MM.1S (cell line): ENCODE measurements at places on chromosomes 5 and 9.

DNA sequence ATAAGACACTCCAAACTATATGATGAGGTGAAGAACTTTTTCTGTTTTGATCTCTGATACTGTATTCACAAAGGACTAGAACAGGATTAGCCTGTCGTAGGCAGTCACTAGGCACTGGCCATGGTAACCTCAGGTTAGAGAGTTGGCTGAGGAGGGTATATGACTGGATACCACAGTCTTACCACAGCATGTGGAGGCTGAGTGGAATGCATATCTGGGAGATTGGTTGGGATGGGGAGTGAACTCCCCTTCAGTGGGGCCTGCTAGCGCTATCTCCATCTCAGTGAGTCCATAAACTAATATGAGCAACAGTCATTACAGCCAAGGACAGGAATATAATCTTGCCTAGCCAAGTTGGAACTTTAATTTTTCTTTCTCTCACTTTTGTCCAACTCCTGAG lies 339.1 kb downstream of the SPATA31D1 start:
- no peaks in the 10 kb centered on the region for H3K36me3 ChIP-seq
- H3K27ac ChIP-seq, result no peak overlapping the region
- H3K27me3 ChIP-seq, result no peaks in the 10 kb centered on the region
- no peaks in the 10 kb centered on the region for H3K4me1 ChIP-seq

DNA sequence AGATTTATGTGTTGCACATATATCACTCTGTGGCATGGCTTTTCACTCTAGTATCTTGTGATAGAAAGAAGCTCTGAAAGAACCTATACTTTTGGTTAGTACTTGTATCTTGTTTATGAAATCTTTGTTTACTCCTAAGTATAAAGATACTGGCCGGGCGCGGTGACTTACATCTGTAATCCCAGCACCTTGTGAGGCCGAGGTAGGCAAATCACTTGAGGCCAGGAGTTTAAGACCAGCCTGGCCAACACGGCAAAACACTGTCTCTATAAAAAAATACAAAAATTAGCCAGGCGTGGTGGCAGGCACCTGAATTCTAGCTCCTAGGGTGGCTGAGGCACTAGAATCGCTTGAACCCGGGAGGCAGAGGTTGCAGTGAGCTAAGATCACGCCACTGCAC lies 128.7 kb downstream of the FBXO38 start:
- no peaks in the 10 kb centered on the region for H3K27me3 ChIP-seq
- no peak for DNase-seq
- no peaks in the 10 kb centered on the region for H3K4me1 ChIP-seq
- no peak overlapping the region for H3K27ac ChIP-seq

DNA sequence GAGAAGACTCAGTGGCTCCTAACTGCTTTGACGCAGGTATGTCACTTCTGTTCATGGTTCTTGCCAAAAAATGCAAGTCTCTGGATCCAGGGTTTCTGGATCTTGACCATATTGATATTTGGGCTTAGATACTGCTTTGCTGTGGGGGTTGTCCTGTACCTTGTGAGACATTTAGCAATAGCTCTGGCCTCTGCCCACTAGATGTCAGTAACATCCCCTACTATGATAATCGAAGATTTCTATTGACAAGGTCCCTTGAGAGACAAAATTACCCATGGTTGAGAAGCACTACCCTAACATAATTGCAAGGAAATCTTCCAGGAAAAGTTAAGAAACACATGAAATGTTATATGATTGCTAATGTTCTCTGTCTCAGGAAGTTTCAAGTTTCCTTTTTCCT lies 285.4 kb downstream of the TMEM232 start:
- no peaks in the 10 kb centered on the region for H3K36me3 ChIP-seq
- H3K4me3 ChIP-seq, result no peak overlapping the region
- H3K27ac ChIP-seq, result no peak overlapping the region
- peaks cover 8% of the 10 kb centered on the region for H3K4me1 ChIP-seq
- DNase-seq, result peak; percentile 64
- no peaks in the 10 kb centered on the region for H3K27me3 ChIP-seq

GRCh38 chr9:110626101-110626829 lies 42.3 kb upstream of the MUSK start:
- H3K36me3 ChIP-seq, result no peaks in the 10 kb centered on the region
- DNase-seq, result no peak
- no peaks in the 10 kb centered on the region for H3K4me1 ChIP-seq

DNA sequence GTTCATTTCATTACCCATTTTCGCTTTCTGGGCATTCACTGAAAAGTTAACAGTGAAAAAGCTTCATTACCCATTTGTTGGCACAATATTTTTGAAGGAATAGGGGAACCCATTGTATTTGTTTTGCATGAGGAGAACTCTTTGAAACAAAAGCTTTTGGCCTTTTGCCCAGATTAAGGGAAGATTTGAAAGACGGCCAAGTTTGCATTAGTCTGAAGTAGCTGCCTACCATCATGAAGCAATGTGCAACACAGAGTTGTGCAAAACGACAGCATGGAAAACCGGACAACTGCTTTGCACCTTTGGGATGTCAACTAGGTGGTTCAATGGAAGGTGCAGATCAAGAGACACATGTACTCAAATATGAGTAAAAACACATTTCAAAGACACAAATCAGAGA lies 84.9 kb downstream of the TRPM3 start:
- H3K36me3 ChIP-seq, result no peaks in the 10 kb centered on the region
- no peaks in the 10 kb centered on the region for H3K27me3 ChIP-seq
- no peak for DNase-seq
- no peak overlapping the region for H3K4me3 ChIP-seq

DNA sequence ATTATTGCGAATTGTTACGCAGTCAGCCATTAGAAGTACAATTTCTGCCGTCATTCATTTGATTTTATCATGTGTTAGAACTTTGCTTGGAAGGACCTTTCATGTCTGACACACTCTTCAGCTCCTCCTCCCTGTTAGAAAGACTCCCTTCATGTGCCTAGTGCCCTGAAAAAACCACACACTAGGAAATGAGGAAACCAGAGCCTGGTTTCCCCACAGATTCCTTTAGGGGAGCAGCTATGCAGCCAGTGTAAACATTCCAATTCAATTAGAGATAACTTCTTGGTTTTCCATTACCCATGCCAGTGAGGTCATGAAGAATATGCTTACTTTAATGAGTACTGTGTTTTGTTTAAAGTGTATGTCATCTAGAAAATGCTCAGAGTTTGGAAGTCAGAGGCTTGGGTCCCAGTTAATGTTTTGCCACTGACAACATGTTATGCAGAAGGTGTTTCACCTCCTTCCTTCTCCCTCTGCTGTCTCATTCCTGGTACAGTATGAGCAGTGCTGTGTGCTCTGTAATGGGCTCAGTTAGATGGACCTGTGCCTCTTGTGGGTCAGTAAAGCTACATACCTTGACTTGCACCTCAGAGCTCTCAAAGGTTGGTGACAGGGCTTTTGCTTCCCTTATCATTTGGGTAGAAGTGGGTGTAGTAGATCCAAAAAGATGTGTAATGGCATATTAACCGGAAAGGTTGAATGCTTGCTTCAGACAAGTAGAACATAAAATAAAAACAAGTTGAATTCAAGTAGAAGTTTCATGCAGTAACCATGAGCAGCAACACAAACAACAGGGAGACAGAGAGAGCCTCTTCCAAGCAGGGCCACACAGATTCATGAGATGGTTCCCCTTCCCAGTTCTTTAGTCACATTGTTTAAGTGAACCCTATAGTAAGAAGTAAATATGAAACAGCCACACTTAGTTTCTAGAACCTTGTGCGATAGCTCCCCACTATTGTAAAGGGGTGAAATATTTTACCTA lies 52.6 kb upstream of the TNFAIP8 start:
- no peak overlapping the region for H3K27ac ChIP-seq
- no peaks in the 10 kb centered on the region for H3K27me3 ChIP-seq
- H3K36me3 ChIP-seq, result no peaks in the 10 kb centered on the region
- H3K4me3 ChIP-seq, result no peak overlapping the region

DNA sequence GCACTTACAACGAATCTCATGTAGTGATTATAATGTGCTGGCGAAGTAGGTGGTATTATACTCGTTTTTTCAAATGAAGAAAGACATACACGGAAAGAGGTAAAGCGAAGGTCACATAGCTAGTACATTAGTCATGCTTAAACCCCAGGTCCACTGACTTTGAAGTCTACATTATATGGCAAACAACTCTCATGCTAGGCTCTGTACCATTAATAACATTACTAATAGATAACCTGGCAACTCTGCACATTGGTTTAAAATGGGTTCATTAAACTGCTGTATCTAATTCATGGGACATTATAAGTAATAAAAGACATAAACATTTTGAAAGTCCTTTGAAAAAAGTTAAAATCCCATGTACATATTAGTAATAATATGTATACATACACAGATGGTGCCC lies 21.2 kb downstream of the FYB1 start:
- DNase-seq, result no peak
- no peaks in the 10 kb centered on the region for H3K27me3 ChIP-seq
- 0 out of 2 replicates have a peak, but pooled peaks cover under 1% of the 10 kb centered on the region for H3K4me1 ChIP-seq
- H3K27ac ChIP-seq, result no peak overlapping the region
- H3K4me3 ChIP-seq, result no peak overlapping the region

DNA sequence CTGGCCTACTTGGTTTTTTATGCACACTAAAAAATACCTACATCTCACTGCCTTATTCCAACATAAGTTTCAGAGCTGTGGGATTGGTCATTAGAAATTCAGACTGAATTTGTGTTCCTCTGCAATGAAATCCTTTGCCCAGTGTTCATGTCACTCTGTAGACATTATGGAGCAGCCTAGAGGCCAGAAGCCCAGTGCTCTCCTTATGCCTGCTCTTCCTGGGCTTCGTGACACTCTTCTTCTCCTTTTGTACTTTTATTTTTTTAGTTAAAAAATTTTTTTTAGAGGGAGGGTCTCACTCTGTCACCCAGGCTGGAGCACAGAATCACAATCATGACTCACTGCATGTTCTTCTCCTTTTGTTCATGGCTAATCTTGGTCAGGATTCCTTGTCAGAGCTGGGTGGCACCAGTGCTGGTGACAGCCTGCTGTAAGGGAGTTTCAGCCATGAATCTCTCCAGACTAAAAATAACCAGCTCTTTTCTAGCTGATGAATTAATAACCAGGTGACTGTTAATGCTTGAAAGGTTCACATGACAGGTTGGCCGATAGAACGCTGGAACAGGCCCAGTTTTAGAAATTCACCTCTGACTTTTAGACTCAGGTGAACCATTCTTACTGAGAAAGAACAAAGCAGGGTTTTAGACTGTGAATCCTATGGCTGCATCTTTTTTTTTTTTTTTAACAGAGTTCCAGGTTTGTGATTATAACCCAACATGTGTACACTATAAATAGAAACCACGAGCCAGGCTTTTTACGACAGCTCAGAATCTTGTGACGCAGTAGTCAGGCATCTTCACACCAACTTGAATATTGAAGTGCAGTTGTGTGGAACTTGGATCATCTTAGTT lies 34.1 kb upstream of the C5orf47 start:
- no peaks in the 10 kb centered on the region for H3K27me3 ChIP-seq
- peaks cover 47% of the 10 kb centered on the region for H3K36me3 ChIP-seq
- peak; percentile 23 for DNase-seq
- H3K27ac ChIP-seq, result peak overlapping the region; percentile 51; the same call in 1 of the 2 replicates
- no peak overlapping the region for H3K4me3 ChIP-seq

- no peak overlapping the region for H3K27ac ChIP-seq
- DNase-seq, result no peak
- no peak overlapping the region for H3K4me3 ChIP-seq
- H3K27me3 ChIP-seq, result no peaks in the 10 kb centered on the region
- no peaks in the 10 kb centered on the region for H3K4me1 ChIP-seq
- H3K36me3 ChIP-seq, result no peaks in the 10 kb centered on the region
These were observed 141.1 kb downstream of the ENC1 start for GRCh38 chr5:74499256-74500050.

GRCh38 chr9:27195191-27195590 lies 86.2 kb downstream of the TEK start:
- no peaks in the 10 kb centered on the region for H3K4me1 ChIP-seq
- no peak overlapping the region for H3K27ac ChIP-seq
- H3K36me3 ChIP-seq, result no peaks in the 10 kb centered on the region
- no peaks in the 10 kb centered on the region for H3K27me3 ChIP-seq
- no peak overlapping the region for H3K4me3 ChIP-seq

- peaks cover 15% of the 10 kb centered on the region for H3K4me1 ChIP-seq
- no peak overlapping the region for H3K4me3 ChIP-seq
- no peaks in the 10 kb centered on the region; the same call in none of the 2 replicates for H3K36me3 ChIP-seq
- DNase-seq, result no peak
- no peaks in the 10 kb centered on the region for H3K27me3 ChIP-seq
These were observed 26.1 kb downstream of the TNIP1 start for GRCh38 chr5:151054709-151055108.

DNA sequence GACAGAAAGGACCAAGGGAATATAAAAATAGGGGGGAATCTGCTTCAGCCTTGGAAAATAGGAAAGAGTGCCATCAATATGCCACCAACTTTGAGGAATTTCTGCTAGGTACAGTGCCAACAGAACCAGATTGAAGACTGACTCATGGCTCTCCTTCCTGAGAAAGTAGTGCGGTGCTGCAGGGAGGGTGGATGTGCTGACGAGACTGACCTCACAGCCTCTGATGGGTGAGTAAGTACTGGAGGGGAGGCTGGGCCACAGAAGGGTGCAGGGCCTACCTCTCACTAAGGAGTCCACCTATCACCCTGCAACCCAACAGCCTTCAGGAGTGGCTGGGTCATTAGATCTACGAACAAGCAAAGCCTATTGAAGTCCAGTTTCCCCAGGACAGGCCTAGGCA lies 187.6 kb downstream of the GABBR2 start:
- no peak overlapping the region for H3K27ac ChIP-seq
- no peaks in the 10 kb centered on the region for H3K27me3 ChIP-seq
- H3K4me1 ChIP-seq, result no peaks in the 10 kb centered on the region
- no peaks in the 10 kb centered on the region for H3K36me3 ChIP-seq
- no peak overlapping the region for H3K4me3 ChIP-seq

- no peaks in the 10 kb centered on the region for H3K36me3 ChIP-seq
- no peaks in the 10 kb centered on the region for H3K4me1 ChIP-seq
- no peak for DNase-seq
- H3K27ac ChIP-seq, result no peak overlapping the region
- no peaks in the 10 kb centered on the region for H3K27me3 ChIP-seq
These were observed 206.8 kb upstream of the ATP10B start for GRCh38 chr5:161058781-161059180.

GRCh38 chr5:92378966-92379611 lies 996.0 kb upstream of the ARRDC3 start:
- H3K36me3 ChIP-seq, result no peaks in the 10 kb centered on the region
- H3K4me1 ChIP-seq, result no peaks in the 10 kb centered on the region
- H3K27ac ChIP-seq, result no peak overlapping the region
- no peak for DNase-seq
- no peak overlapping the region for H3K4me3 ChIP-seq

- no peaks in the 10 kb centered on the region for H3K27me3 ChIP-seq
- DNase-seq, result no peak
- no peaks in the 10 kb centered on the region for H3K4me1 ChIP-seq
- no peak overlapping the region for H3K27ac ChIP-seq
- H3K36me3 ChIP-seq, result no peaks in the 10 kb centered on the region
These were observed 39.3 kb upstream of the CDH12 start for GRCh38 chr5:22892441-22892840.

DNA sequence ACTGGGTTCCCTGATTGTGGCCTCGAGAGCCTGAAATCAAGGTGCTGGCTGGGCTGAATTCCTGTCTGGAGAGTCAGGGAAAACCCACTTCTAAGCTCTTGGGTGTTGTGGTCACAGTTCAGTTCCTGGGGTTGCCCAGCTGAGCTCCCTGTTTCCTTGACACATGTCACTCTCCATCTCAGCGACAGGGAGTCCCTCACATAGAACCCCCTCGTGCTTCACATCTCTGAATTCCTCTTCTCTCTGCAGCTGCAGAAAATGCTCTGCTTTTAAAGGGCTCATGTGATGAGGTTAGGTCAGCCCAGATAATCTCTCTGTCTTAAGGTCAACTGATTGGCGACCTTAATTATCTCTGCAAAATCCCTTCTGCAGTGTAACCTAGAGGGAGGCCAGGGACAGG lies 53.5 kb upstream of the NFIL3 start:
- no peak overlapping the region for H3K27ac ChIP-seq
- no peaks in the 10 kb centered on the region for H3K36me3 ChIP-seq
- DNase-seq, result no peak
- no peaks in the 10 kb centered on the region for H3K27me3 ChIP-seq
- no peak overlapping the region for H3K4me3 ChIP-seq
